NCI-H2171 (cell line): ENCODE measurements at places on chromosomes 1 and 21.
A peak's percentile ranks its signal among the peaks of the same experiment; 100 is the strongest.

DNA sequence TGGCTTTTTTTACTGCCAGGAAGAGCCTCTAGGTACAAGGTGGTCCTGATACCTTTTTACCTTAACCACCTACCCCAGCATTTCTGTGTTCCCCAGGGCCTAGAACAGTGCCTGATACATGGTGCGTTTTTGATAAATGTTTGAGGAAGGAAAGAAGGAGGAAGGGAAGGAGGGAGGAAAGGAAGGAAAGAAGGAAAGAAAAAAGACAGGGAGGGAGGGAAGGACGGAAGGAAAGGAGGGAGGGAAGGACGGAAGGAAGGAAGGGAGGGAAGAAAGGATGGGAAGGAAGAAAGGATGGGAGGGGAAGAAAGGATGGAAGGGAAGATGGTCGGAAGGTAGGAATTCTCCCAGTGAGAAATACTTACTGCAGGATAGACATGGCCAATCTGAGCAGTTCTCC, 12.0 kb upstream of the MAGOH start:
- DNase-seq, result no peak

GRCh38 chr21:31623664-31624063, 35.8 kb upstream of the SOD1 start:
- no peak for DNase-seq

- no peak for DNase-seq
These were observed 82.5 kb upstream of the ZNF648 start for GRCh38 chr1:182143825-182144645.

GRCh38 chr1:57603696-57604095, 179.8 kb upstream of the DAB1 start:
- DNase-seq, result no peak

- no peak for DNase-seq
These were observed 72.0 kb downstream of the ST6GALNAC5 start for GRCh38 chr1:76939050-76939816.

- peak; percentile 26 for DNase-seq
These were observed 20.7 kb upstream of the LGALS8 start for GRCh38 chr1:236502972-236503639.

- DNase-seq, result no peak
These were observed 47.7 kb downstream of the PARP1 start for GRCh38 chr1:226360106-226360746.

GRCh38 chr1:208731981-208732821, 488.0 kb upstream of the PLXNA2 start:
- no peak for DNase-seq

GRCh38 chr1:82160903-82161302, 360.2 kb downstream of the ADGRL2 start:
- DNase-seq, result no peak

GRCh38 chr21:40546647-40547046, 300.3 kb downstream of the DSCAM start:
- DNase-seq, result no peak

GRCh38 chr1:182644886-182645285, 39.5 kb downstream of the RGS8 start:
- no peak for DNase-seq

GRCh38 chr1:244239261-244239770, 188.2 kb downstream of the ZBTB18 start:
- no peak for DNase-seq

DNA sequence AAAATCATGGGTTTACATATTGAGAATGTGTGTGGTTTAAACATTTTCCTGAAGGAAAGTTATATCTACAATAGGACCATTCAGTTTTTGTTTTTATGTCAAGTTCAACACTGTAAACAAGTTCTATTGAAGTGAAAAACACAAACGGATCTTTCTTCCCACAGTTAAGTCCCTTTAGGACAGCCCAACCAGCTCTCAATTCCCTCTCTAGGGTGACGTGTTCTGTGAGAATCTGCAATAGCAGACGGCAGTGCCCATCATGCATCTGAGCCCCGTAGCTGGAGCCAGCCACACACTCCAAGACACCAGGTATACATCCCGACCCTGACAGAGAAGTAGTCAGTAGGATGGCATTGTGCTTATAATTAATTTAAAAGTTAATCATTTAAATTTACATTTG, 26.3 kb upstream of the IVNS1ABP start:
- no peak for DNase-seq

GRCh38 chr21:26451081-26451740, 121.9 kb downstream of the CYYR1 start:
- no peak for DNase-seq
